T47D (cell line): ENCODE measurements at places on chromosomes 7 and 10.
A peak's percentile ranks its signal among the peaks of the same experiment; 100 is the strongest.

- DNase-seq = no peak
Measured at GRCh38 chr7:158729646-158730382, 25.2 kb upstream of the NCAPG2 start.

DNA sequence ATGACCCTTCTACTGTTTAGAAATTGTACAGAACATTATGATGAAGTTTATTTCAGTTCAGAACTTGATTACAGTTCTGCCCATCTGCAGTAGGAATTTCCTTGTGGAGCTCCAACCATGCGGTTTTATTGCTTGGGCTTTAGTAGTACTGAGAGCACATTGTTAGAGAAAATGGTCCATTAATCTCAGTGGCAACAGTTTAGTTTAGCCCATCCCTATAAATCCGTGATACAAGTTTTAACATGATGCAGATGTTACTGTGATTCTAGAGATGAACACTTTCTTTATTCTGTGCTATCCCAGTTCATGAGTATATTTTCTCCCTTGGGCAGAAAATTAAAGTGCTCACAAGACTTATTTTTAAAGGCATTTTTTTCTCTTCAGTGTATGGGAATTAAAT lies 84.8 kb upstream of the FZD8 start:
- no peak for DNase-seq

GRCh38 chr7:111785076-111785475 lies 222.8 kb upstream of the IMMP2L start:
- DNase-seq = peak; percentile 71

- DNase-seq = no peak
Measured at GRCh38 chr10:3195726-3196125, 23.1 kb upstream of the PITRM1 start.

DNA sequence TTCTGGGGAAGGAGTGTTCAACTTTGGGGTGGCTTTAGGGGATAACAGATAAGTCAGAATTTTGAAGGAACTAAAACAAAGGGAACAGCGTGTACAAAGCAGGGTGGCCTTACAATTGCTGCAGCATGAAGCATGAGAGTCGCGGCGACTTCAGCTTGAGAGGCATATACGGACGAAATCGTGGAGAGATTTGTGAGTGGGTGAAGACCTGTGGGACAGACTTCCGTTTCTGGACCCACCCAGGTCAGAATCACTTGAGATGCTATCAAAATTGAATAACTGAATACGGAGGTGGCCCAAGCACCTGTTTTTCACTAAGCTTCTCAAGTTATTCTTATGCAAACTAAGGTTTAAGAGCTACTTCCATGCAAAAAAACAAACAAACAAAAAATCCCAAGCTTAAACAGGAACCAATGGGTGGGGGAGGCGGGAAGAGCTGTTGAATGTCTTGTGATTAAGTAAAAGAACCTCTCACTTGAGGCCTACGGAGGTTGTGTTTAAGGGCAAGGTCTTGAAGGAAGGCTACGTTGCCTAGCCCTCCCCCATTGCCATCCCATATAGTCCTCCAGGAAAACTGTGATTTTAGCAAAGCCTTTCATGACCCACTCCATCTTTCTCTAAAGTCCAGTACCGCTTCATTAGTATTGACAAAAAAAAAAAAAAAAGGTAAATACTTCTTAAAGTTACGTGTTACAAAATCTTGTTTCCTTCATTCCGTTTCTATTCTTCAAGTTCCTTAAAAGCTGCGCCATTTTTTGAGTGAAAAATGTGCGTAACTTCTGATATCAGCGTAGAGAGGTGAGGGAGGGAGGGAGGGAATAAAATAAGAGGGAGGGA lies 1.3 kb upstream of the TRIM24 start:
- no peak for DNase-seq

GRCh38 chr10:2948127-2948854 lies 119.1 kb upstream of the PFKP start:
- no peak for DNase-seq

DNA sequence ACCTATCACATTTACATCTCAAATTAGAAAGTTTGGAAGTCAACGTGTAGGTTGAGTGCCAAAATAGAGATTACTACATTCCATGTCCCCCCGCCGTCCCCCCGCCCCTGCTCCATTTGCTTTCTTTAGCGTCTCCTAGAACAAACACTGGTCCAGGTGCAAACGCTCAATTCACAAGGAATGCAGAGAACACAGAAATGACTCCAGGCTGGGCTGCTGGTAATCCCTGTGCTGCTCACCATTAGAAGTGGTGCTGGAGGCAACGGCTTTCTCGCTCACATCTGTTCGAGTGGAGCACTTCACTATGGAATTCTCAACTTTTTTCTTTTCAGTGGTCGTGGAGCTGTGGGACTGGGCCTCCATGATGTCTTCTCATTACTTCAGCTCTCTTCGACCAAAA lies 14.1 kb downstream of the GLI3 start:
- DNase-seq = no peak

DNA sequence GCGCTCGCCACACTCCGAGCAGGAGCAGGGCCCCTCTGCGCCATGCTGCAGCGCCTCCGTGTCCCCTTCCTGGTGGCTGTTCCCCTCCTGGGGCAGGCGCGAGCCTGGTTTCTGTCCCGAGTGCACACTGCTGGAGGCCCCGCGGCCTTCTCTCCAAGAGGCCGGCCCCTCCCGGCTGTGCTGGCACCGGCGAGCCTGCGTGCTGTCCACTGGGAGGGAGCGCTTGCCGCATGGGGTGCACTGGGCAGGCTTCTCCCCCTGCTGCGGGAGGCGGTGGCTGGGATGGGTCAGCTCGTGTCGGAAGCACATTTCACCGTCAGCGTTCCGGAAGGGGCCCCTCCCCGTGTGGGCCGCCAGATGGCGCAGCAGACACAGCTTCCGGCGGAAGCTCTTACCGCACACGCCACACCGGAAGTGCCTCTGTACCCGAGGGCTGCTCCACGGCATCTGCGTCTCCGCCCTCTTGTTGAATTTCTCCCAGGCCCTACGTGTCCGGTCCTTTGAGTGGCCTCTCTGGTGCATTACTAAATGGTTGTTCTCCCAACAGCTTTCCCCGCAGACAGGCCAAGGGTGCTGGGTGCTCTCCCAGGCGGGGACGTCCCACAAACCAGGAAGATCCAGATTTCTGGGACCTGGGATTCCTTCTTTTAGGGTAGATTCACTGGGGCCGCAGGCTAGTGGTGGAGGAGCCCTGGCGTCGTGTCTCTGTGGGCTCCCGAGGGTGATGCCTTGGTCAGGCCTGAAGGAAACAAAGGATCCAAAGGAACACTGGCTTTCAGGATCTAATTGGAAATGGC lies 18.7 kb downstream of the ZNF786 start:
- DNase-seq = no peak

DNA sequence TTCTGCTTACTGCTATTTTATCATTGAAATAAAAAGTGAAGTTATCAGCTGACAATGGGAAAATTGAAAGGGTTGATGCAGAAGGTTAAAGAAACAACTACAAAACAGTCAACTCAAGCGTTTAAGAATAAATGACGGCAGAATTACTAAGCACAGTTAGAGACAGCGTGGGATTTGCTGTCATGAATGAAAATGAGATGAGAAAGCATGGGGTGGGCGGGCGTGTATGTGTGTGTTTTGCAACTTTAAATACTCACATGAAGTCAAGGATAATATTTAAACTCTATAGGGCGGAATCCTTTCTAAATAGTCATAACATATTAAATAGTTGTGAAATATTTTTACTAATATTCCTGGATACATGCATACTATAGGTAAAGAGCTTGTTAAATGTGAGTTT lies 450.8 kb downstream of the ETV1 start:
- DNase-seq = no peak

GRCh38 chr7:128108641-128109423 lies 77.6 kb upstream of the LRRC4 start:
- peak; percentile 18 for DNase-seq

- no peak for DNase-seq
Measured at GRCh38 chr7:32453341-32454011, 36.7 kb downstream of the LSM5 start.

DNA sequence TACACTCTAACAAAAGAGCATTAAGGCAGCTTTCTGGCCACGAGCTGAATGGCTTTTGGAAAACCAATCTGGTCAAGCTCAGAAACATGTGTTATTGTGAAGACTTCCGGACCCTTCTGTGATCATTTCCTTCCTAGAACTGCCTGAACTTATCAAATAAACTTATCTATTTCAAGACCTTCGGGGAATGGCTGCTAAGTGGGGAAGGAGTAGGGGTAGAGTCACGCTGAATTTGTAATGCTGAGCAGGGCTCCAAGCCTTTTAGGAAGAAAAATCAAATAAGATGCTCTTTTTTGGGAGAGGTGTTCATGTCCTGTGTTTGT lies 56.6 kb downstream of the PAPSS2 start:
- DNase-seq = no peak

GRCh38 chr7:30354791-30355190 lies 70.4 kb downstream of the ZNRF2 start:
- no peak for DNase-seq

DNA sequence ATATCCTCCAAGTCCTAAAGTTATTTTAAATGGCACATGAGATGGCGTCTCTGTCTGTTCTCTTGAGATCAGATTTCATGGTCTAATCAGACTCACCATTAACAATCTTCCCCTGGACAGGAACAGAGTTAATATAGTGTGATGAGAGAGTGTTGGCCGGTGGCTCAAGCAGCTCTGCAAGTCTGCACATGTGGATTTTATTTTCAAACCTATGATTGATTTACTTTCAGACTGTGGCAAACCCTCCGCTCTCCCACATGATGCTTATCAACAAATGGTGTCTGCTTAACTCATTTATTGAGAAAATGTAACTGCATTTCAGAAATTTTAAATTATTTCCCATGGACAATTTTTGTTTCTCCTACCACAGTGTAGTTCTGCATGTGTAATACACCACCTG lies 46.5 kb upstream of the HGF start:
- no peak for DNase-seq

- no peak for DNase-seq
Measured at GRCh38 chr10:118175148-118175547, 128.4 kb upstream of the RAB11FIP2 start.

DNA sequence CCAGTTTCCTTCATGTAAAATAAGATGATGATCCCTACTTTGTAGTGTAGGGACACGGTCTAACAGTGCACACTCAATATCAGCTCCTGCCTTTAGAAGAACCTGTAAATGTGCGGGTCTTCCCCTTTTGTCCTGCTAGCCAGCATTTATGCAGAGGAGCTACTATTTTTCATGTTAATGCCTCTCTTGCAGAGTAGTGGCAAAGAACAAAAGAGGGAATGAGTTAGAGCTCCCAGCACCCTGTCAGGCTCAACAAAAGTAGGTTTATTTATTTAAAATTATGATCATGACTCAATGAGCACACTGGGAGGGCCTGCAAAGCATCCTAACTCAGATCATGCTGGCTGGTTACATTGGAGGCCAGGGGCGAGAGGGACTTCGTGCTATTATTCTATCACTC lies 414.5 kb upstream of the COBL start:
- DNase-seq = no peak

DNA sequence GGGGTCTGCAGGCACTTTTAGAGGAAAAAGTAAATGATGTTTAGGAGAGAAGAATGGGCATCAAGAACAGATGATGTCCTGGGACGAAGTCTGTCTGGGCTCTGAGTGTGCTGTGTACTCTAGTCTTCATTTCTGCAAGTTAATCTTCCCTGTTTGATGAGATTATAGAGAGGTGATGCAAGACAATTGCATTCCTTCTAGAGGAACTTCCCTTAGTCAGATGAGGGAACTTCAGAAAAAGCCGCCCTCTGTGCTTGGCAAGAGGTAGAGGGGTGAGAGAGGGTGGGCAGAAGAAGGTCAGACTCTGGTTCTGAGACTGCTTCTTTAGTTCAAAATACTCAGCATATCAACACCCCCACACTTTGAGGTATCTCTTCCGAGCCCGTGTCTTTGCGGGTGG lies 797.9 kb downstream of the LRMDA start:
- no peak for DNase-seq

DNA sequence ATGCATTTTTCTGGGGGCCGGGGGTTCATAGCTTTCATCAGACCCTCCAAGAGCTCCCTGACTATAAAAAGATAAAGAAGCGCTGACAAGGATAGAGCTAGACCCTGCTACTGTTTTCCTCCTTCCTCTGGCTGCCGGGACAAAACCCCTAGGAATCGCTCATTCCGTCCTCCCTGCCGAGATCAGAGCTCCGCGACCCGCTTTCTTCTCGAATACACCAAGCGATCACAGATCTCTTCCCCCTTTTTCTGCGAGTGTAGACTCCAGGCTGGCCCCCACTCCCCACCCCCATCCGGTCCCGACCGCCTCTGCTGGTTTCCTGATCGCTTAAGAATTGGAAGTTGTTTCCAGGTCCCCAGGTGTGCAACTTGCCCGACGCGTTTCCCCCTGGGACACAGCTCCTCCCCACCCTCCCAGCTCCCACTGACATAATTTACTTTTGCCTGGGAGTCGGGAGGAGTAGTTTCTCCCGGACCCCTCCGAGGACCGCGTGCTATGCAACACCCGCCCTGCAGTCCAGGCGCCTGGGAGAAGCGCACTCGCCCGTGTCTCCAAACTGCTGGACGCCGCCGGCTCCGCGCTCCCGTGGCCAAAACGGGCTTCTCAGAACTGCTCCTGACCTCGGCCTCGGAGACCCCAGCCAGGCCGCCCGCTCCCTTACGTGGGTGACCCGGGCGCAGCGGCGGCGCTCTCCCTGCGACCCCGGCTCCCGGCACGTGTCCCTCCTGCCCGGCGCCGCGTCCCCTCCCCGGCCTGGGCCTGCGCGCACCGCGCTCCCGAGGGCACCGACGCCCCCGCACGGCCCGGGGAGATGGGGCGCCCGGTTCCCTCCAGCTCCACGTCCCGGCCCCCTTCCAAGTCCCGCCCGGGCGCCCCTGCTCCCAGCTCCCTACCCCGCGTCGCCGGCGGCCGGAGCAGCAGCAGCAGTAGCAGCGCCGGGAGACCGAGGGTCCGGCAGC lies 552 bp downstream of the IL15RA start:
- peak; percentile 73 for DNase-seq

DNA sequence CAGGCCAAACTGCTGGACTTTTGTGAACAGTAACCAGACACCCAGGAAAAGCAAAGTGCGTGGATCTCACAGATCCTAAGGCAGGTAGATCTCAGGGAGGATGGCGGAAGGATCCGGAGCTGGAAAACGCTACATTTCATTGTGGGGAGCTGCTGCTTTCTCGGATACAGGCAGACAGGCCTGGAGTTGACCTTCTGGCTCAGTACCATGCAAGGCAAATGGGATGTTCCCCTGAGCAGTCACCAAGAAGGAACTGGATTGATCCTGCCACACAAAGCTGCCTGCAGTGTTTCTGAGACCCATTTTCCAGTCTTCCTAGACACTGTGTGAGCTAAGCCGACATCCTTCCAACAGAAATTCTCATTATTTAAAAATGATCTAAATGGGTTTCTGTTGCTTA lies 65.5 kb downstream of the ZRANB1 start:
- no peak for DNase-seq
